ENCODE measurements at places on chromosomes 2 and 18. TPM values are rescaled to one million over a fixed set of nuclear protein-coding genes. Genes with fewer than 3 reads are reported as not detected.

DNA sequence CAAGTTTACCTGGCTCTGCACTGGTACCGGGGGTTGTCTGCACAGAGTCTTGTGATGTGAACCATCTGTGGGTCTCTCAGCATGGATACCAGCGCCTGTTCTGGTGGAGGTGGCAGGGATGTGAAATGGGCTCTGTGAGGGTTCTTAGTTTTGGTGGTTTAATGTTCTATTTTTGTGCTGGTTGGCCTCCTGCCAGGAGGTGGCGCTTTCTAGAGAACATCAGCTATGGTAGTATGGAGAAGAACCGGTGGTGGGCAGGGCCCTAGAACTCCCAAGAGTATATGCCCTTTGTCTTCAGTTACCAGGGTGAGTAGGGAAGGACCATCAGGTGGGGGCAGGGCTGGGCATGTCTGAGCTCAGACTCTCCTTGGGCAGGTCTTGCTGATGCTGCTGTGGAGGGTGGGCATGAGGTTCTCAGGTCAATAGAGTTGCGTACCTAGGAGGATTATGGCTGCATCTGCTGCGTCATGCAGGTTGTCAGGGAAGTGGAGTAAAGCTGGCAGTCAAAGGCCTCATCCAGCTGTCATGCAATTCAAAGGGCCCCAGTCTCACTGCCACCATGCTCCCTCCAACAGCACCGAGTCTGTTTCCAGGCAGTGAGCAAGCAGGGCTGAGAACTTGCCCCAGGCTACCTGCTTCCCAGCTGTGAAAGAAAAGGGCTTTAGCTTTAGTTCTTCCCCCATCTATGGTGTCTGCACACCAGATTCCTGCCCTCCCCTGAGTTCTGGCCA, 278.0 kb downstream of the METTL4 start:
- no peak for DNase-seq

GRCh38 chr2:30147196-30147714, 448 bp downstream of the YPEL5 start:
- DNase-seq: peak; percentile 61

IHH gene
- total RNA-seq: 0.28 TPM

GRCh38 chr2:169718930-169719504, 14.6 kb upstream of the KLHL23 start:
- no peak for DNase-seq

GRCh38 chr2:3257166-3257565, 120.5 kb downstream of the EIPR1 start:
- no peak for DNase-seq

AQP4 gene
- not detected for total RNA-seq

GRCh38 chr18:24138789-24139616, at the start of gene CABYR:
Gene CABYR, plus strand, starts transcription at chr18:24139062. Its CDS starts 4,053 bp downstream, at chr18:24143115.
- peak; percentile 71 for DNase-seq

GRCh38 chr2:99201959-99202678, 21.1 kb downstream of the MRPL30 start:
- DNase-seq: no peak

LCT gene
- total RNA-seq: 0.33 TPM

LIPT1 gene
- total RNA-seq: 6.7 TPM

- no peak for DNase-seq
These were observed 23.2 kb upstream of the SLC1A4 start for GRCh38 chr2:64966017-64966416.

DNA sequence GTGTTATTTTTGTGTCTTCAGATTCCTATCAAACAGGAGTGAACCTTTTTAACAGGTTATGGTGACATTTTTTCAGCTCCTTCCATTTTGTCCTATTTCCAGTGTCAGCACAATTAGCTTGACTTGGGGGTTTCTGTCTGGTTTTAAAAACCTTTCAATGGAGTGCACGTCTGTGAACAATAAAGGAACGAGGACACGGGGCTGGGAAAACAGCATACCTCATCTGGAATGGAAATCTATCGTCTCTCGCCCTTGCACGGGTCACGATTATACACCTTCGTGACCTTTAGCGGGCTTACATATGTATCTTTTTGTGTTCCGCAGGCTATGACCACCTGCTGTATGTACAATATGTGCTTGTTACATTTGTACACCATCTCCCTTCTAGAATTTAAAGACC, 2.3 kb upstream of the ZNF532 start:
- no peak for DNase-seq

DNA sequence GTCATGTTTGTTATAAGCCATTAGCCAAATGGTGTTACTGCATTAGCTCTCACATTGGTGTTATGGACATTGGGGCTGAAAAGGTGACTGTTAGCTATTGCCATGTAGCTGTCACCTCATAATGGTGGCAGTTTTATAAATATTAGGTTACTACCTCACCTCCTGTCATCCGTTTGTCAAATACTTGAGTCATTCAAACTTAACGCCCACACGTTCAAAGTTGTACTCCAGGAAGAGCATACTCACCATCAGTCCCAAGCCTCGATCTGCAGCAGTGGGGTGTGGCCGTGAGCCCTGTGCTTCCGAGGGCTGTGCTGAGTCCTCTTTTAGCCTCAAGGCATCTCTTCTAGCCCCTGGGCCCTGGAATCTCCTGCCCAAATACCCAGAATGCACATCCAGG, 87.3 kb downstream of the PDK1 start:
- no peak for DNase-seq

Measured in natural killer cell treated with Interleukin-12 subunit alpha and Interleukin-12 subunit beta and Interleukin-15 and Interleukin-18, amount 100 ng/mL, for 72 hours (primary cell).